Spinal cord (tissue), 10 donors: ENCODE measurements at places on chromosomes 5 and 9.

DNA sequence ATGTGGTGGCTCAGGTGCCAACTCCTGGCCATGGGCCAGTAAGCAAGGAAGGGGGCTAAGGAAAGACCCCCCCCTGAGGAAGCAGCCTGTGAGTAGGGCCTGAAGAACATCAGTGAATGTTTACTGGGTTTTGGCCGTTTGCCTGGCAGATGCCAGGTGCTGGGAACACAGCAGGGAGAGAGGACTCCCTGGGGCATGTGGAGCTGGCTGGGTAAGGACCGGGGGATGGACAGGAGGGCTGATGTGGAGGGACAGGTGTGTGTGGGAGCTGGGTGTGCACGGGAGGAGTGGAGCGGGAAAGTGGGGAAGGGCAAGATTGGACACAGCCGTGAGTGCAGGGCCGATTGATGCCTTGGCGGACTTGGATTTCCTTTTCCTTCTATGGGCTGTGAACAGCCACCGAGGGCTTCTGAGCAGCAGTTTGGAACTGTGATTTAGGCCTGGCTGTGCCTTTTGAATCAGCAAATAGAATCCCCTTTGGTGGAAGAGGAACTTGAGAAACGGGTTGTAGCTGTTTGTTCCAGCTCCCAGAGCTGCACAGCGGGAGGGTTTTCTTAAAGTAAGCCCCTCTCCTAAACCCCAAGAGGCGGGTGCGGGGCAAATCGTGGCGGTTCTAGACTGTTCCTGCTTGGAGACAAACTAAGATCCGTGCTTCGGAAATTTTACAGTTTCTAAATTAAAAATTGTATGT, 3.1 kb downstream of the HMCN2 start:
- DNase-seq, result no peak

DNA sequence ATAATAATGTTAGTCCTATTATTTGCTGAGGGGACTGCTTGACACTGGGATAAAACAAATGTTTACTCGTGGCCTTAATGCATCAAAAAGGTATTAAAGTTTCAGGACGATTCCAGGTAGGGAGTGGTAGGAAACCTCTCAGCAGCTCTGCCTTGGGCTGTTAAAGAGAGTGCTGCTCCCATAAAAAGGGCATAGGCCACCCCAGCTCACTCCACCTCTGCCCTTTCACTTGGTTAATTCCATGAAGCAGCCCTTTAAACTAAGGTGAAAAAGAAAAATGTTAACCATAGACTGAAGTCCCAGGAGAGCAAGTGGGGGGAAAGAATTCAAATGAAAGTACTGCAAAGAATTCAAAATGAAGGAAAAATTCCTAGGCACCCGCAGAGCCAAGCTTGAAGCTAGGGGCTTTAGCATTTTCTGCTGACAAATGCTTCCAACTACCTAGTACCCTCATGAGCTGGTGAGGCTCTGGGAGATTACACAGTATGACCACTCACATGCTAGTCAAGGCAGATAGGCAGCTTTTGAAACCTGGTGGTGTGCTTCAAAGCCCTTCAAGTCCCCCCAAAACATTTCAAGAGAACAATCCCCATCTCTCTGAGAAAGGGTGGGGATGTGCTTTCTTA, 8.5 kb downstream of the KLF9 start:
- no peak for DNase-seq

- DNase-seq, result peak; percentile 81
Observed at GRCh38 chr9:121686930-121687541, 35.6 kb downstream of the DAB2IP start.

DNA sequence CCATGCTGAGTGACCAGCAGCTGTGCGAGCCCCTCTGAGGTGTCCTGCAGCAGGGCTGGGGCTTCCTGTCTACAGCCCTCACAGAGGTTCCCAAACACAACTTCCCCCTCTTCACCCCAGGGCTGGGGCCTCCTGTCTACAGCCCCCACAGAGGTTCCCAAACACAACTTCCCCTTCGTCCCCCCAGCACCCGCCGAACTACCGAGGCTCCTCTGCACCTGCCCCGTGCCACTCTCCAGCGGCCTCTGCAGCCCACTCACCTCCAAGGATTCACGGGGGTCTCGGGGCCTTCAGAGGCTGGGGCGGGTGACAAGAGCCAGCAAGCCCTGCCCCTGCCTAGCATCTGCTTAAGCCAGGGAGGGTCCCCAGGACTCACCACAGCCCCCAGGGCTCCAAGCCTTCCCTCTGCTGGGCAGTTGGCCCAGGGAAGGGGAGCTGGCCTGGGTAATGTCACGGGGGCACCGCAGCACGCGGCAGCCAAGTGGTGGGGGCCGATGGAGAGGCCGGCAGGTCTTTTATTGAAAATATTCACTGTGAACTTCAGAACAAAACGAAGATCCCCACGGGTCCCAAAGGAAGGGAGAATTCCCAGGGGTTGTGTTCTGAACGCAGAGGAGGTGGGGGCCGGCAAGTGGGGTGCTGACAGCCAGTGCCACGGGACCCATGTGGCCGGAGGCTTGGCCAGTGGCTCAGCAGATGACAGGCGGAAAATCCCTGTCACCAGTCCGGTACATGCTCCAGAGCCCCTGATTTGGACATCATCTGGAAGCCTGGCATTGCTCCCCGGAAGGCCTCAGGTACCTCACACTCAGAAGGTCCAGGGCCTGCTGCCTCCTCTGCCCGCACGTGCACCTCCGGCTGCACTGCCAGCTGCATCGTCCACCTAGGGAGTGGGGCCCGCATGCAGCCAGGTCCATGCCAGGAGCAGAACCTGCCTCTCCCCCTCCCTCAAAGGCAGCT, 125.3 kb downstream of the ADAMTS2 start:
- no peak for DNase-seq

- peak; percentile 89 for DNase-seq
Observed at GRCh38 chr9:20200991-20201431, 412.2 kb upstream of the SLC24A2 start.

- no peak for DNase-seq
Observed at GRCh38 chr5:120843390-120843980, 379.4 kb downstream of the PRR16 start.

DNA sequence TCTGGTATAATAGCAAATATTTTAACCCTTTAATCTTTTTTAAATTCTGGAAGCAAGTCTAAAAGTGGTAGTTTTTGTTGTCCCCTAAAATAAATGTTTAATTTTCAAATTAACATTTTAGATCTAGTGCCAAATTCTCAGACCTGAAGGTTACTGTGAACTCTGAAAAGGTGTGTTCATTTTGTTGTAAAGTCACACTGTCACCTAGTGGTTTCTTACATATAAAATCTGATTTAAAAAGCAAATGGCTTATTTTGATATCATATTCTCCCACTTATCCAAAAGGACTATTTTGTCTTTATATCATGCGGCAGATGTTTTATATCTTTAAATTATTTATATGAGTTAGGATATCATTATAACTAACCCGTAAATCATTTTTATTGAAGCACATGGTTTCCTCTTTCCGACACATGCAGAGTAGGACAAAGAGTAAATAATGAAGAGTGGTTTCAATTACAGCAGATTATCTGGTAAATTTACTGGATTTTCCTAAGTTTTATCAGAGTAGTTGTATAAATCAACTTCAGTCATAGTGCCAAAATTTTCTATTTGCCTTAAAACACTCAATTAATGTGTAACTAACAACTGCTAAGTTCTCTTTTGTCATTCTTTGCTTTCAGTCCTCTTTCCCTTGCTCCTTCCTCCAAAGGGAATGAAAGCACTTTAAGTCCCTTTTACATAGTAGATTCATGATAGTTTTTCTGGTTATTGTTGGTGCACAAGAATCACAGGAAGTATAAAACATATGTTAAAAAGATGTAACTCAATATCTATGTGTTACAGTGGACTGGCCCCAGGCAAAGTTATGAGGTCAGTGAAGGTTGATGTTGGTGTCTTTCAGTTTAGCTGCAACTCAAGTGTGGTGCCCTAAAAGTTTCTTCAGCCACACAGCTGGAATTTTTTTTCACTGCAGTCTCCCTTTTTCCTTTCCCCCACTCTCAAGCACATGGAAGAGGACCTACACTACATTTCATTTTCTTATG, 189.6 kb downstream of the COX7C start:
- DNase-seq, result no peak

- no peak for DNase-seq
Observed at GRCh38 chr5:113450462-113450861, 15.7 kb upstream of the TSSK1B start.
